ENCODE measurements at places on chromosomes 6 and 20.

DNA sequence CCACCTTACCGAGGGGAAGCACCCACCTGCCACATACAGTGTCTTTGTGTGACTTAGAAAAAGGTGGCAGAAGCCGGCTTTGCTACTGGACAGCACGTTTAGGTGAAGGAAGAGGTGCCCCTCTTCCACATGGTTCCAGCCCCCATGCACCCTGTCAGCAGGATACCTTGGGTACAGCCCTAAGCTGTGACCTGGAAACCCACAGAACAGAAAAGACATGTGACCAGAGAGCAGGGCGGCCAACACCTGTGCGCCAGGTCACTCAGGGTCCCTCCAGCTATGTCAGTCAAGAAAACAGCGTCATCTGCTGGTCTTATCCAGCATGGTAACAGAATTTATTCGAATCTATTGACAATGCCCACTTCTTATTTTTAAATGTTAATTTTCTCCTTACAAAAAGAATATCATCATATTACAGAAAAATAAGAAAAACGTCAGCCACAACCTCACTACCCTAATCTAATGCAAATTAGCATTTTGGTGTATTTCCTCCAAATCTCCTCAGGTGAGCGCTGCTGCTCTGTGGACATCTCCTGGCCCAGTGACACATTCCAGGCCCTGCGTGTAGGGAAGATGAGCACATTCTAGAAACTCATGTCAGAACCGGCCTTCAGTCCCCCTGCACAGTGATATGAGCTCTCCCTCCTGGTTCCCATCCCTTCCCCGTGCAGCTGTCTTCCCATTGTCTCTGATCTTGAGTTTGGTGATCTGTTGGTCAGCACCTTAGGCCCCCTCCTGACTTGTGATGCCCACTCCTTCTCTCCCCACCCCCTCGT, 37.2 kb downstream of the GTF2H5 start:
- no peak for DNase-seq

DNA sequence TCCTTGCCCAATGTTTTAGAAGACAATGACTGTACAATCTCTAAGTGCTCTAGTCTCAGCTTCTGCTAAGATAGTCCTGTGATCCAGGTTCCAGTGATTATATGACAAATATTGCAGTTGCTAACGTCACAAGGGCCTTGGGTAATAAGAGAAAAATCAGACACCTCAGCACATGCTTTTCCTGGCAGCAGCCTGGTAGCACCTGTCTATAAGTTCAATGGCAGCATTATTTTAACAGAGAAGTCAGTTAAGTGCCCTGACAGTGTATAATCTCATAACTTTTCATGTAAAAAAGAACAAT, 121.3 kb upstream of the BCLAF1 start:
- DNase-seq, result no peak

DNA sequence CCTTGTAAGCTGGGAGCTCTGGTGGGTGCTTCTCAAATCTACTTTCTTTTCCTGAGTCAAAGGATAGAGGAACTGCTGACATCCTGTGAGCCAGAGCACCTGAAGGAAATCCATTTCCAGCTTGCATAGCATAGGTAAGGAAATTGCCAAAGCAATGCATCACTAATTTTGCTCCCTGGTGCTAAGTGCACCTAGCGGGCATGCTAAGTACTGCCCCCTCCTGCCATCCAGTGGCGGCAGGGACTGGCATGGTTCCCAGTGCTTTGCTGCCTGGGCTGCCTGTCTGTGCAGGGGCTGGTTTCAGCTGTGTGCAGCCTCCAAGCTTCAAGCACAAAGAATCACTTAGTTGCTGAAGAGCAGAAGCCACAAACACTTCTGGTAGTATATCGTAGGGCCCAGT, 63.9 kb downstream of the FARS2 start:
- DNase-seq, result no peak

DNA sequence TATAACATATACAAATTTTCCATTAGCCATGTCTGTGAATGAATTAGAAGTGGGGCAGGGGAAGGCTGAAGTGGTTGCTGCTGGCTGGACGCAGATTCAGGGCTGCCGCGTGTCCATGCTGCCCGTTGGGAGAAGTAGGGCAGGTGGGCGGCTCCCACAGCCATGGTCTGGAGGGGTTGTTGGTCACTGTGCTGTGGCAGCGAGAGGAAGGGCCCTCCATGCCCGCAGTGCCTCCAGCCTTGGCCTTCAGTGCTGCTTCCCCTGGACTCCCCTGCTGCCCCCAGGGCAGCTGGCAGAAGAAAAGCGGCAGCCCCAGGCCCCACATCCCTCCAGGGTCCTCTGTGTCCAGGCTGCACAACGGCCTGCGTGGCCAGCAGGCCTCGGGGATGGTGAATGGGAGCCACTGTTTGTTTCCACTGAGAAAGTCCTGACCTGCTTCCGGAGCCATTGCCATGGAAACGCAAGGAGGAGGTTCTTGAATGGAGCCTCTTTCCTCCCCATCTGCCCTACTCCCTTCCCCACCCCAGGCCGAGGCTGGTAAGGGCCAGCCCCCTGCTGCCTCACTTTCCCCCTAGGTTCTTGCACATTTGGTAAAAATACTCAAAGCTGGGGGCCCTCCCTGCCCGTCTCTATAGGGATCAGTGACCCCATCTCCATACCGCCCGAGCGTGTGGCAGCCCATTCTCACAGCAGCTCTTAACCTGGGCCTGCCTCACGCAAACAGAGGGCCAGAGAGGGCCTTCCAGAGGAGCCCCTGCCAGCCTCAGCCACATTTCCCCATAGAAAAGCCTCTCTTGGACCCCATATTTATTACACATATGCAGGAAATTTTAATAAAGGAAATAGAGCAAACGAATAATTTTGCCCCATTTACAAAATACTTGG, 113.3 kb downstream of the SASH1 start:
- DNase-seq, result no peak

DNA sequence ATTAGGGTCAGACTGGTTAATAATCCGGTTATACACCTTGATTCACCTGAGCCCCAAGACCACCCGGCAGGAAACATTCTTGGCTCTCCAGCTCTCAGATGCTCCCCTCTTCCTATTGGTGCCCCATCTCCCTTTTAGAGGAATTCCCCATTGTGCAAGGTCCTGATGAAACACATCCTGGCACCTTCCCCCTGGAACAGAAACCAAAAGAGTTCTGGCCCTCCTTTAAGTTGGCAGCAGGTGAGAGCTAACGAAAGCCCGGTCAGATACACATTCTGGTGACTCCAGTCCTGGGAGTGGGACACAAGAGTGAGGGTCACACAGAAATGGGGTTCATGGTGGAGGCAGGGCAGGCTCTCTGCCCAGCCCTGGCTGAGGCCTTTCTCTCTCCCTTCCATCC, 32.2 kb downstream of the RSPO4 start:
- DNase-seq, result no peak

GRCh38 chr6:153207617-153208016, 76.5 kb upstream of the RGS17 start:
- DNase-seq, result no peak

DNA sequence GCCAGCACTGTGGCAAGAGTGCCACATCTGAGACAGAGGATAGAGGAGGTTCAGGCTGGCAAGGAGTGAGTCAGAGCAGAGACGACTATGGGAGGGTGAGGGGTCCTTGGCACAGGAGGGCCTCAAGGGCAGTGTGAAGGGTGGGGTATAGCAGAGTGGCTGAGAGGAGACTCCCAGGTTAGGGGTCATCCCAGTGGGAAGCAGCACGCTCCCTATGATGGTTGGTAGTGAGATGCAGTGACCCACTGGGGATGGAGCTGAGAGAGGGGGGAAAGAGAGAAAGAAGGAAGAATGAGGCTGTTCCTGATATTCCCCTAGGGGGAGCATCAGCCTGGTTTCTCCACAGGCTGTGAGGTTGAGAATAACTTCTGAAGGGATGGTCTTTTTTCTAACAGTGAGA, 97.3 kb downstream of the INSM1 start:
- DNase-seq, result no peak

- DNase-seq, result no peak
Measured at GRCh38 chr6:3388786-3389185, 68.1 kb downstream of the SLC22A23 start.

DNA sequence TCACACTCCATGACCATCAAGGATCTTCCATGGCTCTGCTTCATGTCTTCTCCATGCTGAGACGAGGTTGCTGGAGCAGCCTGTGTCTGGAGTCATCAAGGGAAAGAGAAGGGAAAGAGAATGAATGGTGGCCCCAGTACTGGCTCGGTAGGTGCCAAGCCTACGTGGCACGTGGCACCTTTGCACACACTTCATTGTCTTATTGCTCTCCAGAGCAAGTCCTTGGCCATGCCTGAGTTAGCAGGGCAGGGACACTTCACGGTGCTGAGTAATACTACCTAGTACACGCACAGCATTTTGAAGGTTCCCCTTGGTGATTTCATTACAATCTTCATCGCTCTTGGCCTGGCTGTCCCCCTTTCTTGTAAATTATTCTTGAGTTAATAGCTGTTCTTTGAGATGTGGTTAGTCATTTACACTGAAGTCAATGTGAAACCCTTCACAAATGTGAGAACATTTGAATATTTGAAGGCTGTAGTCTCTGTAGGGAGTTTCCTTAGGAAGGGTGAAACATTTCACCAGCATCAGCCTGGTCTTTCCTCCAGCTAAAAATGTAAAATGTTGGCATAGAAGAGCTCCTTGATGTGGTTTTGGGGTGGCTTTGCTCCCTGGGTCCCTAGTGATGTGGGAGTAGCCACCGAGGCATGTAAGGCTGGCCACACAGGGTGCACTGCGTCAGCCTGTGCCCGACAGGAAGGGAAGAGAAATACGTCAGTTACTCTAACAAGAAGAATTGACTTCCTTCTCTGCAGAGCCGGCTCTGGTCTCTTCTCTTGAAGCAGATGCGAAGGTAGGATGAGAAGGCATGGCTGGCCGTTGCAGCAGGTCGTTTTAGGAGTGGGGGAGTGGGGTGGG, at the start of gene SYTL3:
TSS of gene SYTL3 (plus strand) at position 766 of the 855 bp plus-strand sequence. CDS start 13,215 bp downstream, outside the sequence.
- peak; percentile 76 for DNase-seq

DNA sequence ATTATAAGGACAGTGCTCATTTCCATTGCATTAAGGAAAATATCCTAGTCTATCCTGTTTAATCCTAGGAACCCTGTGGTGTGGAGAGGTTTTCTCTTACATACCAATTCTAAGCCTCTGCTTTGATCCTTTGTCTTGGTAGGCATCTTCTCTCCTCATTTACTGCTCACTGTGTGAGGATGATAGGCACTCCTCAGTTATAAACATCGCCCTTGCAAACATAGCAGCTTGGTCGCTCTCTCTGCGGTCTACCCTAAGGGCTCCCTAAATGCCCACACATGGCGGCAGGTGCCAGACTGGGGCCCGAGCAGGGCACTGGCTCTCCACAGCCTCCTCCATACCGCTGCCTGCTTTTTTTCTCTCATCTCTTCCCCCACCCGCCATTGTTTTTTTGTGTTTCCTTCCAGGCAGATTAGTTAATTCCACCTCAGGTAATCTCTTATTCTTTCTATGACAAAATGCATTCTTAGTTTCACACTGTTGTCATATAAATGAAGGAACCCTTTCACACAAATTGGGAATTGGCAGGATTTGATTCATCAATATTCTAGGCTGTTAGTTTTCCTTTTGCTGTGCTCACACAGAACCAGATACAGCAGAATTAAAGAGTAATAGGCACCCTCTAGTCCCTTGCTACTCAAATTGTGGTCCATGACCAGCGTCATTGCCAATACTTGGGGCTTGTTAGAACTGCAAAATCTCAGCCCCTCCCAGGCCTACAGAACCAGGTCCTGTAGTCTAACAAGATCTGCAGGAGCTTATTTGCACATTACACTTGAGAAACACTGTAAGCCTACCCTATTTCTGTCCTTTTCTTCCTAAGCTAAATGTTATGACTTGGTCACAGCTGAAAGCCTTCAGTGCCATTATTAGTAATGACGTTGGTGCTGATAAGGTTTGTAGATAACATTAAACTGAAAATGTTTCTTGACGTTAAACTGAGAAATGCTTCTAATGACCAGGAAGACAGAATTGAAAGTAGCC, 36.3 kb downstream of the CARMIL1 start:
- no peak for DNase-seq

DNA sequence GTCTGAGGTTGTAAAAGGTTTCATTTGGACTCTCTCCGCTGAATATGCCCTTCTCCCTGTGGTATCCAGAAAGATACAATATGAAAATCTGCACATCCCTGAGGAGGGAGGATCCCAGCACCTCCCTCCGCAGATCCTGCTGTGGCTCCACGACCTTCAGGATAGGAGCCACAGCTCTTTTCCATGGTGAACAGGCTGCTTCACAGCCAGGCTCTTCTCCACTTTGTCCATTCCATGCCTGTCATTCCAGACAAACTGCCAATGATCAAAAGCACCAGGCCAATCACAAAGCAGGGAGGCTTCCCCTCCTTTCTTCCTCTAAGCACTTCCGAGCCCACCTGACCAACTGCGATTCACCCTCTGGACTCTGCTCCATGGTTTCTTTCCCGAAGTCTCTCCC, 339.8 kb downstream of the ESR1 start:
- no peak for DNase-seq

GRCh38 chr6:114121913-114122662, 151.1 kb upstream of the HDAC2 start:
- no peak for DNase-seq

GRCh38 chr6:127202676-127203075, 64.0 kb upstream of the RNF146 start:
- DNase-seq, result no peak

DNA sequence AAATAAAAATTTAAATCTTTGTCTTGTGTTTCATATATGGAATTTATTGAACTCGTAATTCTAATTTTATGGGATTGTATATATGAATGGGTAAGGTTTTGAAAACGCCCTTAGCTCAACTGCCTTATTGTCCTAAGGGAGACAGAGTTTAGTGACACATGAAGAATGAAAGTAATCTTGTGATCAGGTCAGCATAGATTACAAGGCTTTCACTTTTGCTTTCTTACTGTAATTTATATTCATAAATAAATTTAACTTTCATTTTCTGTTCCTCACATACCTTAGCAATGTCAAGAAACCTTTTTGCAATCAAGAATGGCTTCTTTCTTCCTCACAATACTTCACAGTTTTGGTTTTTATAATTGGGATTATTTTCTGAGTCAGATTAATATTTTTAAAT, 14.4 kb downstream of the KPNA5 start:
- DNase-seq, result no peak

GRCh38 chr6:108526739-108527174, 34.0 kb upstream of the FOXO3 start:
- DNase-seq, result no peak

DNA sequence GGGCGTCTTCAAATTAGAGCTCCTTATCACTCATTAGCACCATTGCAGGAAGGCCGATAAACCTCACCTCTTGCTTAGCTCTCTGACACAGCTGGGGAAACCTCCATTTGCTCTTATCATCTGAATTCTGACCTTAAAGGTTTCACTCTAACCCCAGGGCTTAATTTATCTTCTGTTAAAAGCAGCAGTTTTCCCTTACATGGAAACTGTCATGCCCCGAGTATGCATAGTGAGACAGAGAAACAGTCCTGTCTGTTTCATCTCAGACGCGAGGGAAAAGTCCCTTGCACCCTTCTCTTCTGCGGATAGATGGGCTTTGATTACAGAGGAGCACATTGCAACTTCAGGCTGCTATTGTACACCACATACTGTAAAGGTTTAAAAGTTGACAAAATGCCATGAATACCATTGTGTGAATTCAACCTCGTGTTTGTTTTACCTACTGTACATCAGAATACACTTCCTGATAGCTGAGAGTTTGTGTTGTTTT, 191.5 kb upstream of the BMP2 start:
- no peak for DNase-seq

GRCh38 chr6:73180763-73181619, 44.3 kb downstream of the KHDC1L start:
- peak; percentile 30 for DNase-seq
